ENCODE measurements at places on chromosomes 4 and X.

- DNase-seq, result no peak
These were observed 708.4 kb upstream of the FRG1 start for GRCh38 chr4:189232274-189232673.

GRCh38 chrX:45186643-45187026, 14.0 kb downstream of the DIPK2B start:
- no peak for DNase-seq

DNA sequence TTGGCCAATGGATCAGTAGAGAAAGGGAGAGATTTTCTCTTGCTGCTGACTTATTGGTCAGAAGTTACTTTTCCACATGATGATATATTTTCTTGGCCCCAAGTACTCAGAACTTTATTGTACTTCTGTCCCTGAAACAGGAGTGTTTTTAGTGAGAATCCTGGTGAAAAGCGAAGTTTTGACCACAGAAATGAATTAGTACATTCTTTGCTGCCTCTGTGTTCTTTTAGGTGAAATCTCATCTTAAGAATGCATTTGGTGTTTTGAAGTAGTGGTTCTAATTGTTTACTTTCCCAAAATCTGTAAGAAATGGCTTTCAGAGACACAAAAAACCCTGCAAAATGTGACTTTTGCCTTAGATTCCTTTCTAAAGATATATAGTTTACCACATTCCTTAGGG, 240.4 kb downstream of the FRMPD4 start:
- DNase-seq, result no peak

DNA sequence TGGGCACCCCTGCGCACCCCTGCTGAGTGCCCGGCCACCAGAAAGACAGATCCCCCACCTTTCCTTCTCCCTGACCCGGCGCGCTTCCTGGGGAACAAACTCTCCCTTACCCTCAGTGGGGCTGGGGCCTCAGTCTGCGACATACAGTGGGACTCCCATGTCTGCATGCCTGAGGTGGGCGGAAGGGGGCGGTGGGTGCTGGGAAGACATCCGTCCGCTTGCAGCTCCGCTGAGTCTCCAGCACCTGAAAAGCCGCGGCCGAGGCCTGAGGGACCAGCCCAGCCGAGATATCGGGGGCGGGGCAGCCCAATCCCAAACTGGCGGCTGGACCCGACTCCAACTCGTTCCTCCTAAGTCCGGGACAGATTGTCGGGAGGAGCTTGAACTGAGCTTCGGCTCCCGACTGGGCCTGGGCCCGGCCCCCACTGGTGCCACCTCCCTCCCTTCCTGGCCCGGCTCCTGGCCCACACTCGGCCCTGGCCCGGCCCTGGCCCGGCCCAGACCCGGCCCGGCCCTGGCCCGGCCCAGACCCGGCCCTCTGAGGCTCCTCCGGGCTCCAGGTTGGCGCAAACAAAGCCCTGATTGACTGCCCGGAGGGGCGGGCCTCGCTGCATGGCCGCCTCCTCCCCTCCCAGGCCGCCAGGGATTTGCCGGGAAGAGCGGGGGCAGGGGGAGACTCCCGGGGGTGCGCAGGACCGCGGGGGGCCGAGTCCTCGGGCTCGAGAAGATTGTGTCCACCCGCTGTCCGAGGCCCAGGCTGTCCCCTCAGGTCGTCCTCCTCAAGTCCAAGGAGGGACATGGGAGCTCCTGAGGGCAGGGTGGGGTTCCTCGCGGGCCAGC, 877 bp upstream of the SLC16A2 start:
- DNase-seq, result no peak

DNA sequence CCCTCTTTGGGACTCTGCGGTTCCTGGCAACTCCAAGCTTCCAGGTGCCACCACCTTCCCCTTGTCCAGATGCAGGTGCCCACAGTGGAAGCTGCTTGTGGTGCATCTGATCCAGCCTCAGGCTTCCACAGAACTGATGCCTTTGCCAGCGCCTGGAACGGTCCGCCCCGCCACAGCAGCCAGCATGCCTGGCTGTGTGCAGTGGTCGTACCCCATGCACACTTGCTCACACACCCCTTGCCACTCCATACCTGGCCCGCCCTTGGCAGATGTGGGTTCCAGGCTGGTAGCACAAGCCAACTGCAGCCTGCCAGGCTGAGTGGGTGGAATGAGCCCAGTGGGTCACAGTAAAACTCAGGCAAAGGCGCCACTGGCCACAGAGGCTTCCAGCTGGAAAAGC, 240.5 kb downstream of the PPP4R3C start:
- no peak for DNase-seq

GRCh38 chr4:1451752-1452122, 45.5 kb upstream of the NKX1-1 start:
- no peak for DNase-seq

DNA sequence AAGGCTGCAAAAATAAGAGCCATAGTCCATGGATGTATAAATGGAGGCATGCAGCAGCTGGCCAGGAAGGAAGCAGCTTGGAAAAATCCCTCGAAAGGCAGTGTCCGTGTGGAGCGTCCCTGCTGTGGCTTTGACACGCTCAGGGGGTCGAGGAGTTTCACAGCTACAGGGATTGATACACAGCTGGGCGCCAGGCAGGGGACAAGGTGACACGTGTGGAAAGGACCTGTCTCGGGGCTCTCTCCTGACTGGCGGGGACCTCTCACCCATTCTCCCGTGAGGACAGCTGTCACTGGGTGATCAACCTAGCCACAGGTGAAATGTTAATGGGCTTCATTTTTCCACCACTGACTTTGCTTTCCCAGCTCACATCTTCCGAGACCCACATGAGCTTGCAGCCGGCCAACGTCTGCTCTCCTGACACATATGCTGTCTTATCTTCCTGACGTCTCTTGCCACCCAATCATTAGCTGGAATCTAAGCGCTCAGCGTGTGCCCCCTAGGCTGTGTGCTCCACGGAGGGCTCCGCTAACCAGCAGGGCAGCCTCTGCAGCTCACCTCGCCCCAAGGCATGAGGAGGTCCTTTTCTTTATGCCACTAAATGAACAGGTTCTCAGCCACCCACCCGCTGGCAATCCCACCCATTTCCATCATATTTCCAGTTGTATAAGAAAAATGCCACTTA, 89.4 kb upstream of the AFAP1 start:
- DNase-seq, result no peak

DNA sequence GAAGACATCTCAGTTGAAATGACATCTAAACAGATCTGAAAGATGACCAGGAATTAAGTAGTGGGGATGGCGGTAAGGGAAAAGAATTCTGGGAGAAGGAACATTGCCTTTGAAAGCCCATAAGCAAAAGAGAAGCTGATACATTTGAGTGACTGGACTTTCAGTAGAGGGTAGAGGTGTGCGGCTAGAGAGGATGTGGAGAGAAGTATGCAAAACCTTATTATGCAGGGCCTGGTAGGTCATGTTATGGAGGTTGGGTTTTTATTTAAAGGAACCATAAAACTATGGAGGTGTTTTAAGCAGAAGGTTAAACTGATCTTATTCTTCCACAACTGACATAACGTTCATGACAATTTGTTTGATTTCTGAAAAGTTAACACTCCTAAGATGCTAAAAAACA, 36.3 kb downstream of the RPS6KA3 start:
- no peak for DNase-seq

- DNase-seq, result no peak
These were observed 1370.6 kb upstream of the AGA start for GRCh38 chr4:178812866-178813265.

DNA sequence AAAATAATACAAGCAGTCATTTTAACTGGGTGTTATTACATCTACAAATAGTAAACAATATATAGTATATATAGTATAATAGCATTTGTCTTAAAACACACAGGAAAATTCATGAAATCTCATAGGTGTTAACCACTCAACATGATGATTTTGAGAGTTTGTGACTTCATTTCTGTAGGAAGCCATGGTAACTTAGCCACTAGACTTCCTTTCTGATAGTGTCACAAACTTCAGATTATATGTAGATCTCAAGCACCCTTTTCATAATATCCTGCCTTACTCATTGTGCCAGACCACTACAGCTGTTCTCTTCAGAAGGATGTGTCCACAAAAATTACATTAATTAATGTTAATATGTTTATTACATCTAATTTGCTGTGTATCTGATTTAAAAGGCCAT, 1250.6 kb downstream of the ADGRL3 start:
- no peak for DNase-seq

DNA sequence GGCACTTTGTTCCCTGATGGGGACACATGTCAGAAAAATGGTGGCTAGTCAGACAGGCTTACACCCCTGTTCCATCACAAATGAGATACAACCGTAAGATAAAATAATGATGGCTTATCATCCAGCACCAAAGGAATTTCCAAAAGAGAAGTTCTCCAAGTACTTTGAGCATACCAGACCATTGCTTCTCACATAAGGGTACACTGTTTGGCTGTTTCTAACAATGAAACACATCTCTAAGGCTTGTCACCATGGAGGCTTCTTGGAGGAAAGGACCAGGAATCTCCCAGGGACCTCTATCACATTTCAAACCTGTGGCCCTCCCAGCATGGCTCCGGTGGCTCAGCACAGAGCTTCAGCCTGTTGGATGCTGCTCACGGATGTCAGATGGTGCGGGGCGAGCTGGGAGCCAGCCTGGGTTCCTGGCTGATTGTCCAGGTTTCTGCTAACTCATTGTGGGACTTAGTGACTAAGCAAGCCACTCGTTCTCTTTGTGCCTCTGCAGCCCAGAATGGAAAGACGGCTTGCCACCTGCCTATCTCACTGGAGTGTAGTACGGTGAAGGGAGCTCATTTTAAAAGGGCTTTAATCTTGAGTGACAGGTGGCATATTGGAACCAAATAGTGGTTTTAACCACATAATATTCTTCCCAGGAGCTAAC, 54.5 kb downstream of the FHDC1 start:
- no peak for DNase-seq

DNA sequence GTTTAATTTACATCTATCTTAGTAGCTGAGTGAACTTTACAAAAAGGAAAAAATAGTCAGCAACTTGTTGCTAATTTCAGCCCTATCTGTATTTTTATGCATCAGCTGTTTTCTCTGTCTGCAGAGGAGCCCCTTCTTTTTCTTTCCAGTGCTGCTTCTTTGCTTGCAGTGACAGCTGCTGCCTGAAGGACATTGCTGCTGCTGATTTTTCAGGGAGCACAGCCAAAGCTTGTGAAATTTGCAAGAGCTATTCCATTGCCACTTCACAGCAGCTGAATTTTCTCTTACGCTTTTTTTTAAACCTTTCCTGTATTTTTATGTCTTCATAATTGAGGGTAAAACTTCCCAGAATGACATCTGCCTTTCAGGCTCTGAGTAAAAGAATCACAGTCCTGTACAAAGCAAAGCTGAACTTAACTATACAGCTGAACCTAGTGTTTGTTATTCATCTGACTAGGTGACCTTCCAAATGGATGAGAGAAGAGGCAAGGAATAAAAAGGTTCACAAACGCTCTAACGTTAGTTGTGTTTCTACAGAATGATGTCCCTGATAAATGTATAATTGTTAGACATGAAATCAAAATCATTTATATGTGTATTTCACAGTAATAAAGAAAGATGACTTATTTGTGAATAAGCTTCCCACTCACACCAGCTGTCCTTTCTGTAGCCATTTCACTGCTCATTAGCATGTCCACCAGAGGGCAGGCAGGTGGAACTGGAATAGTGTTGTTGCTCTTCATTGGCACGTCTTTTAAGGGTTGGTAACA, 541.4 kb downstream of the ADGRL3 start:
- DNase-seq, result no peak

DNA sequence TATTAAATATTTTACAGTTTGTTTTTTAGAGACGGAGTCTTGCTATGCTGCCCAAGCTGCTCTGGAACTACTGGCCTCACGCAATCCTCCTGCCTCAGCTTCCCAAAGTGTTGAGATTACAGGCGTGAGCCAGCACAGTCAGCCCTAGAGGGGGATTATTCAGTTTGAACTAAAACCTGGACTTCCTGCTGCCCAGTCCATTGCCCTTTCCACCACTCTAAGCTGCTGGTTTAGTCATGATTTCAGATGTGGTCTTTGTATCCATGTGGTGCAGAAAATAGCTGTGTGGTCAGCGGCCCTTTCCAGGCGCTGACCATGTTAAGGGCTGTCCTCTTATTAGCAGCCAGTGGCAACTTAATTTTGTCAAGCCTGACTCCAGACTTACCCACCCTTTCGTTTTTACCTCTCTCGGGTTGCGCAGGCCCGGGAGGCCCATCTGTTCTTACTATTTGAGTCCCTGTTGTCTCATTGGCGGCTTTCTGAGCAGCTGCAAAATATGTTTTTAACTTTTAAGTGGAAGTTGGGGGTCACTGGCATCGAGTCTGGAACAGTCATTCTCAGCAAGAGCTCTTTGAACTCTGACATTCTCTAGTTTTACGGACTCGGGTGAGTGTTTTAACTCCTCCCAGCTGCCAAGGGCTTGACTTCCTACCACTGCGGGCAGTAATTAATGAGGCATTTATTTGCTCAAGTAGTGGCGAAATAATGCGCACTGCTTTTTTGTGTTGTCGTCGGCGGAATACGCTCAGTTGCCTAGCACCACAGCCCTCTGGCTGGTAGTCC, 773 bp upstream of the VMA21 start:
- no peak for DNase-seq

DNA sequence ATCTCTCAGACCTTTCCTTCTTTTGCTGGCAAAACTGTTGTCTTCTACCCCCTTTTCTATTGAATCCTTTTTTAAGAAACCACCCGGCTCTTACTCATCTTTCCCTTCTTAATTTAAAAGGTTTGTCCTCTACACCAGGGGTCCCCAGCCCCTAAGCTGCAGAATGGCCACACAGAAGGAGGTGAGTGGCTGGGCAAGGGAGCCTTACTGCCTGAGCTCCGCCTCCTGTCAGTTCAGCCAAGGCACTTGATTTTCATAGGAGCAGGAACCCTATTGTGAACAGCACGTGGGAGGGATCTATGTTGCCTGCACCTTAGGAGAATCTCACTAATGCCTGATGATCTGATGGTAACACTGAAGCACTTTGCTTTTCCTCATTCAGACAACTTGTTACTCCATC, 726.3 kb upstream of the INTU start:
- no peak for DNase-seq

- DNase-seq, result no peak
These were observed 50.9 kb downstream of the MFAP3L start for GRCh38 chr4:169975131-169975837.

- DNase-seq, result no peak
These were observed 30.0 kb upstream of the HUWE1 start for GRCh38 chrX:53716328-53717088.

- DNase-seq, result no peak
These were observed 81.2 kb downstream of the GAB1 start for GRCh38 chr4:143417679-143418403.

- no peak for DNase-seq
These were observed 128.7 kb downstream of the MGST2 start for GRCh38 chr4:139794158-139794954.

DNA sequence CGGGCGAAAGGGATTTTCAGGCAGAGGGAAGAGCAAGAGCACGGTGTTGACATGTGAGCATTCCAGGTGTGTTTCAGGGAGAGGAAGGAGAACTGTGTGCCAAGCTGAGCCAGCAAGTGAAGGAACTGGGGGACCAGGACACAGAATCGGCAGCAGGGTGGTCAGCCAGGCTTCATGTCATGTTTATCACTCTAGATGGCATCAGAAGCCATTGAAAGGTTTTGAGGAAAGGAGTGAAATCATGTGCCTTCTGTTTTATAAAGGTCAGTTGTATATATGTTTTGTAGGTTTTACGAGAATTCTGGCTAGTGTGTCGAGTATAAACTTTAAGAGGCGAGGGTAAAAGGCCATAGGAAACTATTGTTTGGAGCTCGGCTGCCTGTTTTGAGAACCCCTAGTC, 682.3 kb downstream of the TRIML1 start:
- DNase-seq, result no peak
